ENCODE measurements at places on chromosomes 12 and 14.

DNA sequence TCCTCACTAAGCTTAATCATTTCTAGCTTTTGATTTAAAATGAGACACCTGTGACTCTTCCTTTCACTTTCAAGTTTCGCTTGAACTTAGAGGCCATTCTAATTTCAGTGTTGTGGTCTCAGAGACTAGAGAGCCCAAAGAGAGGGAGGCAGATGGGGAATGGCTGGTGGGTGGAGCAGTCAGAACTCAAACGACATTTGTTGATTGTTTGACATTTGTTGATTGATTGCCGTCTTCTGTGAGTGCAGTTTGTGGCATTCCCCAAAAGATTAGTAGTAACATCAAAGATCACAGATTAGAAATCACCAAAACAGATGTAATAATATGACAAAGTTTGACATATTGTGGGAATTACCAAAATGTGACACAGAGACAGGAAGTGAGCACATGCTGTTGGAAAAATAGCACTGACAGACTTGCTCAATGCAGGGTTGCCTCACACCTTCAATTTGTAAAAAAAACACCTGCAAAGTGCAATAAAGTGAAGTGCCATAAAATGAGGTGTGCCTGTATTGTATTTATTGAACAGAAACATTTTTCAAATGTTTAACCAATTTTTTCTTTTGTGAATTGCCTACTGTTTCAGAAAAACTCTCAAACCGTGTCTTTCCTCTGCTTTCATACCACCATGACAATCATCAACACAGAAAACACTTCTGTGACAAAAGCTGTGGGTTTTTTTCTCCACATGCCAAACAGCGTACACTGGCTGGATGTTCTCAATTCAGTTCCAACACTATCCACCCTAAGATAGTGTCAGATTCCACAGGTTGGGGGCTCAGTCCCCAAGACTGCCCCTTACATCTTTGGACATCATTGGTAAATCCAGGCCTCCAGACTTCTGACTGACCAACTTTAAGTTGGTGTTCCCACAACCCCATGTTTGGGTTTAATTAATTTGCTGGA, 376.3 kb upstream of the RGS6 start:
- DNase-seq = peak; percentile 37

- no peak for DNase-seq
Measured at GRCh38 chr12:49635036-49635435, 11.7 kb downstream of the PRPF40B start.

- no peak for DNase-seq
Measured at GRCh38 chr12:124392271-124392666, 97.4 kb downstream of the RFLNA start.

DNA sequence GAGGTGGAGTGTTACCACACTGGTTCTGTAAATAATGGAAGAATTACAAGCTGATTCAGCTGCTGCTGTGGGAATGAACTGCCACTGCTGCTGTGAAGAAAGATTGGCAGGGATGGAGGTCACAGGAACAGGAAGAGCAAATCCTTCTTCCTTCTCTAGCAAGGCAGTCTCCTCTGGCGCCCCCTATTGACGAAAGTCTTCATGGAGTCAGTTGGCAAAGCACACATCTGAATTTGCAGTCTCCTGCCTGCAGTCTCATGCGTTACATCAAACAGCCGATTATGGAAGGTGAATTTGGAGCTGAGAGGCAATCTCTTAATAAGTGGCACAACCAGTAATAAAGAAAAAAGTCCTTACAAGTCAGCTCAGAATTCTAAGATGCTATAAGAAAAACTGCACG, 106.0 kb upstream of the TMTC1 start:
- no peak for DNase-seq

DNA sequence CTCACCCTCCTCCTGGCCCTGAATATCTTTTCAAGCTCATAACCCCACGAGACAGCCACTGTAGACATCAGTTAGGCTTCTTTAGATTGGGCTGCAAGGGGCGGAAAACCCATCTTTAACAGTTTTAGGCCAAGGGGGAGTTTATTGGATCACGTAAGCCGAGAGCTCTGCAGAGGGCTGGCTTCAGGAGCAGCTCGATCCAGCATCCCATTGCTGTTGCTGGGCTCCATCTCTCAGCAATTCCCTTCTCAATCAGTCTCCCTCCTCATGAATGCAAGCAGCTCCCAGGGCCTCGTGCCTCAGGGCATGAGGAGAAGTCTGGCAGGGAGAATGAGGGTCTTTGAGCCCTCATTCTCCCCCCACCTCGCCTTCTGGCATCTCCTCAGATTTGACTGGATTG, 59.4 kb downstream of the ADGRD1 start:
- no peak for DNase-seq

GRCh38 chr12:67477681-67478265, 170.8 kb upstream of the DYRK2 start:
- DNase-seq = no peak

GRCh38 chr12:1573960-1574864, 20.2 kb downstream of the FBXL14 start:
- no peak for DNase-seq
